ENCODE measurements at places on chromosomes 6 and 20.

DNA sequence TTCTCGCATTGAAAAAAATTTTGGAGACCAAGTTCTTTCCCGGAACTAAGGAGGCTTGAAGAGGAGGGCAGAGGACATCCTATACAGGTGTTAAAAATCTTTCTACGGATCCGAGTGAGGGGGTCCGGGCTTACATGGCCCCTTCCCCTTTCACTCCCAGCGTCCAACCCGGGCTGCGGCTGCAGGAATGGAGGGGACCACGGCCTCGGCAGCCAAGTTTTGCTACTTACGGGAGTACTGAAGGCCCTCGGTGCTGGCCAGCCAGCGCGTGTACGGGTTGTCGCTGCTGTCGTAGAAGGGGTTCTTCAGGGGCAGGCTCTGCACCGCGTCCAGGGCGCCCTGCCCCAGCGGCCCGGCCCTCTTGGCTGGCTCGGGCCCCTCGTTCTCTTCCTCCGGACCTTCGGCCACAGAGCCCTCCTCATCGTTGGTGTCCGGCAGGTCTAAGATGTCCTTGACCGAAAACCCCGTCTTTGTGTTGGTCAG is 642 bp downstream of the NKX2-2 start:
- no peak for DNase-seq

- DNase-seq = no peak
These were observed 512.4 kb downstream of the CD83 start for GRCh38 chr6:14630016-14630415.

GRCh38 chr6:40410821-40411220 is 176.3 kb downstream of the LRFN2 start:
- DNase-seq = no peak

- DNase-seq = no peak
These were observed 92.5 kb downstream of the SESN1 start for GRCh38 chr6:109002051-109002697.

DNA sequence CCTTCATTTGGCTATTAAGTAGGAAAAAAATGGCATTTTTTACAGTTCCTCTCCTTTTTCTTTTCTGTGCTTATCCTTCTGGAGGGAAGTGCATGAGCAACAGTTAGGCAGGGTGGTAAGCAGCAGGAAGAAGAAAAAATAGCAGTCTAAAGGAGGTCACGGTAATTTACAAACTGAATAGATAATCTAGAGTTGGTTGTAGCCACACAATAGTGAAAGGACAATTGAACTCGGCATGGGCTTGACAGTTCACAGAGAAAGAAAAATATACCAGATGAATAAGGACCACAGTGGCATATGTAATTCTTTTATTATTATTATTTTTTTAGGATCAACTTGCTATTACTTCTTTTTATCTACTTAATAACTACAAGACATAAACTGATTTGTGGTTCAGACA is 358.6 kb downstream of the BTBD9 start:
- DNase-seq = no peak

DNA sequence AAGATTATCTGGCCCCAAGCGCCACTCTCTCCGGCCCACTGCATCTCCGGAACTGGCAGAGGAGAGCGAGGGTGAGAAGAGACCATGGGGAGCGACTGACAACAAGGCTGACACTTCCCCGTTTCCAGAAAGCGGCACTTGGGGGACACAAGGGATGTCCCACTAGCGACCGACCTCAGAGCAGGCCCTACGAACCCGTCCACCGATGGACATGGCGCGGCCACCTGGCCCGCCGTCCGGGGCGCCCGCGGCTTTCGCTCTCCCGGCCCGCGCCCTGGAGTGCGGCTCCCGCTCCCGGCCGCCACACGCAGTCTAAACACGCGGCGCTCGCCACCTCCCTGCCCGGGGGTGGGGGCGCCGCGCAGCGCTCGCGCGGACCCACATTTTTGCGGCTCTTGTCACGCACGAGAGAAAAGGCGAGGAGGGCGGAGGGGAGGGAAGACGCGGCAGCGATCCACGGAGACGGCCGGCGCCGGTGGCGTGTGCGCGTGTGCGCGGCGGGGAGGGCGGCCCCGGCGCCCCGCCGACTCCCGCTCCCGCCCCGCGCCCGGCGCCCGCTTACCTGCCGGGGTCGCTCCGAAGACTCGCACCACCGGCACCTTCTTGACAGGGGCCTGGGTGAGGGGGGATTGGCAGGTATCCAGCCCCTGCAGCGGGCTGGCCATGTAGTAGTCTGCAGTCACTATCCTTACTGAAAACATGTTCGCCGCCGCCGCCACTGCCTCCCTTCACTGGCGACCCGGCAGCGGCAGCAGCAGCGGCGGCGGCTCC is 645 bp downstream of the REV3L start:
- peak; percentile 52 for DNase-seq

- no peak for DNase-seq
These were observed 166.0 kb downstream of the PREX1 start for GRCh38 chr20:48661575-48662455.

- DNase-seq = no peak
These were observed 210.1 kb upstream of the CNR1 start for GRCh38 chr6:88376197-88376596.

DNA sequence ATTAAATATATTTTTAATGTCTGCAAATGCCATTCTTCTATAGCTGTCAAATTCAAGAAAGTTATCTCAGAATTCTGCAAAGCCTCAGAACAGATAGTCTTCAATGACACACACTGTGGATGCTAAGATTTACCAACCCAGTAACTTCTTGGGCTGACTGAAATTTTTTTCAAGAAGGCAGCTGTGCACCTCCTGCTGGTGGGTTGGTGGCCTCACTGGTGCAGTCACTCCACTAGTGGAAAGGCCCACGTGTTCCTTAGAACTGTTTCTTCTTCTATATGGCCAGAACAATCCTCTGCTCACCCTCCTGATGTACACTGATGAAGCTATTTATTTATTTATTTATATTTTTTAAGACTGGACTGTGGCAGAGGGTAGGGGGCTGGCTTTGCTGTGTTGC is 28.1 kb upstream of the MTCL3 start:
- no peak for DNase-seq

- DNase-seq = peak; percentile 17
These were observed at the start of gene PRELID3B for GRCh38 chr20:59042151-59042795. Gene PRELID3B (minus strand): TSS chr20:59042786. CDS start chr20:59042730, 56 bp downstream.

DNA sequence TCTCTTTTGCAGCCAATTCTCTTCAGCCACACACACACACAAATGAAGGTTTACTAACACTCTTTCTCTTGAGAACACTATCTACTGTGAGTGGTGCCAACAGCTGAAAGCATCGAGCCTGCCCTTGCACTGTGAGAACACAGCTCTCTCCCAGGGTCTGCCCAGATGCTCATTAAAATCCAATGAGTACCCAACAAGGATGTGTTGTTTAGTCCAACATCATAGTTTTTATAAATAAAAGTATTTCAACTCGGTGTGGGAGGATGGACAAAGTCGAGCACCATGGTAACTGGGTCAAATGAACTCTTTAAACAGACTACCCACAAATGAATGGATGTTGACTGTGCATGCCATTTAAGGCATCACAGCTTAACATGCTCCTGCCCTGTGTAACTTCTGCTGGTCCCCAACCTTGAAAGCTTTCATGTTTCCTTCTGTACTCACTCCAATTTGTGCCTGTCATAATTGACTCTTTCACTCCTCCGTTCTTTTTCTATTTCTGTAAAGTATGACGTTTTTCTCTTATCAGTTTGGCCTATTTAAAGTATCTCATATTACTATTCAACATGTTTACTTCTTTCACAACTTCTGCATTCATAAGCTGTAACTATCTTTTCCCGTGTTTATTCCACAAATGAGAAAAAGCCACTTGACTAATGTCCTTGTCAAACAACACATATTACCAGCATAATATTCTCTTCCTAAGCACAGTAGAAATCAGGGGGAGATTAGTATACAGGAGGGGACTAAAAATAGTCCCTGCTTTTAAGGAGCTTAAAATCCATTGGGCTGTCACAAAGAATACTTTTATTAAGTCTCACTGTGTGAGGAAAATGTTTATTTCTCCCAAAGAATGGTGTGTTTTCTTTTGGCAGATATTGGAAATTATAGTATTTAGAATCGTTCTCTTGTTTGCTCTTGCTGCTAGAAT is 215.4 kb downstream of the RFPL4B start:
- no peak for DNase-seq
